ENCODE measurements at places on chromosomes 2 and 18.

DNA sequence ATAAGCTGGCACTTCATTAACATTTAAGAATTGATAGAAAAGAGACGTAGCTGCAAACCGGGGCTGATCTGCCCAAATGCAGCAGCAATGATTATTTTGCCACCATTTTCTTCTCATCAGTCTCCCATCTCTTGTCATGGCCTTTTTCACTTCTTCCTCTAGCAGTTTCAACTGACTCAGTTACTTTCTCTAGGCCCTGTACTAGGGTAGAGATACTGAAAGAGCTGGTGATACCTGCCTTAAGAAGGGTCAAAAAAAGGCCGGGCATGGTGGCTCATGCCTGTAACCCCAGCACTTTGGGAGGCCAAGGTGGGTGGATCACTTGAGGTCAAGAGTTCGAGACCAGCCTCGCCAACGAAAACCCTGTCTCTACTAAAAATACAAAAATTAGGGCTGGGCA lies 127.4 kb downstream of the LTBP1 start:
- DNase-seq = no peak

DNA sequence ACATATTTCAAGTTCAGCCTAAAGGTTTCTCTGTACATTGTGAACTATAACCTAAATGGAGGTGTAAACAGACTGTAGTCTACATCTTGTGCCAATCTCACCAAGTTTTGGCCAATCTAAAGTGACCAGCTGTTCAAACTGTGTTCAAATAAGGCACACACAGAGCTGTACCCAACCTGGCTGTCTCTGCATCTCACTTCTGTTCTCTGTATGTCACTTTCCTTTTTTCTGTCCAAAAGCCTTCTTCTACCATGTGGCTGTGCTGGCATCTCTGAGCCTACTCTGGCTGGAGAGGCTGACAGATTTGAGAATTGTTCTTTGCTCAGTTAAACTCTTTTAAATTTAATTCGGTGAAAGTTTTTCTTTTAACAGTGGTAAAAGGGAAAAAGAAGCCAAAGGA lies 817.9 kb downstream of the SOCS6 start:
- no peak for DNase-seq

DNA sequence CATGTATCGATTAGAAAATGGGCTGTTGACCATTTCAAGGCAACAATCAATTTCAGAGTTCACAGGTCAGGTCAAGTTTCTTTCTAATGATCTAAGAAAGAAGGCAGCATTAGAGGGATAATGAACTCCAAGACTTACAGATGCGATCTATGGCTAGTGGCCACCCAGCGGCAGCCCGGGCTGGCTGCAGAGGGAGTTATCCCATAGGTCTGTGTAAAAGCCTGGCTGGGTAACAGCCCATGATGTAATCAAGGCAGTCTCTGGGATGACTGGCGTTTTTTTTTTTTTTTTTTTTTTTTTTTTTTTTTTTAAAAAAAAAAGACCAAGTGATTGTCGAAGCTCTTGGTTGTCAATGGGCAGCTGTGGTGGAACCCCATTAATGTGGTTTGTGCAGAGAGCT lies 171.1 kb upstream of the SKOR2 start:
- no peak for DNase-seq

GRCh38 chr18:65459741-65460140 lies 291.1 kb upstream of the CDH7 start:
- no peak for DNase-seq

DNA sequence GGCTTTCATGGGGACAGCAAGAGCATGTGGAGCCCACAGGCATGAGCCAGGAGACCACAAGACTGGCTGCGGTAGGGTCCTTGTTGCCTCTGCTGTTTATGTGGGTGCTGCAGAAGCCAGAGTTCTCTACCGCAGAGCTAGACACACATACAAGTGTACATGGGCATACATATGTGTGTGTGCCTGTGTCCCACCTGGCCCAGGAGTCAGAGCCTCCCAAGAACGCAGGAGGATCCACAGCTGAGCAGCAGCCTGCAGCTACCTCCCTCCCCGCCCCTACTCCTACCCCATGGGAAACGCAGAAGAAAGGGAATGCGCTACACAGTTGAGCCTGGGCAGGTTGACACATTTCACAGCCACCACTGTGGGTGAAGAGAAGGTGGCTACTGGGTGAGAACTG lies 438.1 kb upstream of the SMIM21 start:
- no peak for DNase-seq
